Activated T-cell treated with anti-CD3 and anti-CD28 coated beads, Interleukin-2, amount 50 U/mL, for 1 hour (primary cell): ENCODE measurements at places on chromosomes 11 and 22.

GRCh38 chr22:28102151-28102812 is 183.2 kb upstream of the PITPNB start:
- no peak for DNase-seq

DNA sequence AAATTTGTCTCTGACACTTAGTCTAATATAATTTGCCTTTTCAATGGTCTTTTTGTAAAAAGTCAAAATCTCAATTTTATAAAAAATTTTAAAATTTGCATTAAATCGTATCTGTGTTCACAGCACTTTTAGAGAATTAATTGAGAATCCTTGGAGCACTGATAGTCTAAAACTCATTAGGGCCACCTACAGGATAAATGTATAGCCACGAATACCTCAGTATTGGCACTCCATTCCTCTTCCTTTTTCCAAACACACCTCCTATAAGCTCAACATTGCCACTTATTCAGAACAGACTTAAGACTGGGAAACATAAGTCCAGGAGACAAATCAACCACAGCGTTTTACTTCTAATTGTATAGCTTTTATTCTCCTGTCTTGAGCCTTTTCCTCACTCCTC is 776.0 kb upstream of the ARHGAP42 start:
- no peak for DNase-seq

- DNase-seq = no peak
Observed at GRCh38 chr11:33657757-33658156, 42.9 kb downstream of the C11orf91 start.

GRCh38 chr11:61547246-61547645 is 33.6 kb downstream of the SYT7 start:
- DNase-seq = no peak

- DNase-seq = no peak
Observed at GRCh38 chr11:125201525-125202141, 37.1 kb downstream of the PKNOX2 start.

- DNase-seq = no peak
Observed at GRCh38 chr11:2272946-2273280, 2.5 kb upstream of the ASCL2 start.

DNA sequence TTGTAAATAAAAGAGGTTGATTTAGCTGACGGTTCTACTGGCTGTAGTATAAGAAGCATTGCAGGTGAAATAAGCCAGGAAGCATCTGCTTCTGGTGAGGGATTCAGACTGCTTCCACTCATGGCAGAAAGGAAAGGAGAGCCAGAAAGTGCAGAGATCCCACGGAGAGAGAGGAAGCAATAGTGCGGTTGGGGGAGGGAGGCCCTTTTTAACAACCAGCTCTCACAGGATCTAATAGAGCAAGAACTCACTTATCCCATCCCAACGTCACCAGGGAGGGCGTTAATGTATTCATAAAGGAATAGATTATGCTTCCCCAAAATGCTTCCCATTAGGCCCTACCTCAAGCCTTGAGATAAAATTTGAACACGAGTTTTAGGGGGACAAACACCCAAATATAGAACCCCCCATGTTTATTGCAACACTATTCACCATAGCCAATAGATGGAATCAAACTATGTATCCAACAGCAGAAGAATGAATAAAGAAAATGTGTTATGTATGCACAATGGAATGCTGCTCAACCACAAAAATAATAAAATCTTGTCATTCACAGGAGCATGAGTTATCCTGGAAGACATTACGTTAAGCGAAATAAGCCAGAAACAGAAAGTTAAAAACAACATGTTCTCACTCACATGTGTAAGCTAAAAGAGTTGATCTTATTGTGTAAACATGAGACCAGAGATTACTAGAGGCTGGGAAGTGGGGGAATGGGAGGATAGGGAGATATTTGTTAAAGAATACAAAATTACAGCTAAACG is 908.3 kb upstream of the ANO3 start:
- no peak for DNase-seq

GRCh38 chr11:133530501-133530835 is 1.8 kb downstream of the OPCML start:
- no peak for DNase-seq

DNA sequence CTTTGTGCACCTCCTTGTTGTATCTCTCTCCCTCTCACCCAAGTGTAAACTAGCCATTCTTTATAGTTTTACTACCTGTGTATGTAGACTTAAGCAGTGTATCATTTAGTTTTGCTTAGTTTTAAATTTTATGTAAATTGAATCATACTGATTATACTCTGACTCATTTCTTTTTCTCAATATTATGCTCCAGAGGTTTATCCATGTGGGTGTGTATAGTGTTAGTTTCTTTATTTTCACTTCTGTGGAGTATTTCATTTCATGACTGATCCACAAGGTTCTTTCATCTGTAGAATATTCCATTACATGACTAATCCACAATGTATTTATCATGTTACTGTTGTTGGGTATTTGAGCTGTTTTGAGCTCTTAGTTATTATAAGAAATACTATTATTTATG is 62.0 kb downstream of the CCDC34 start:
- DNase-seq = no peak

GRCh38 chr11:70862093-70862492 is 390.3 kb downstream of the SHANK2 start:
- no peak for DNase-seq

DNA sequence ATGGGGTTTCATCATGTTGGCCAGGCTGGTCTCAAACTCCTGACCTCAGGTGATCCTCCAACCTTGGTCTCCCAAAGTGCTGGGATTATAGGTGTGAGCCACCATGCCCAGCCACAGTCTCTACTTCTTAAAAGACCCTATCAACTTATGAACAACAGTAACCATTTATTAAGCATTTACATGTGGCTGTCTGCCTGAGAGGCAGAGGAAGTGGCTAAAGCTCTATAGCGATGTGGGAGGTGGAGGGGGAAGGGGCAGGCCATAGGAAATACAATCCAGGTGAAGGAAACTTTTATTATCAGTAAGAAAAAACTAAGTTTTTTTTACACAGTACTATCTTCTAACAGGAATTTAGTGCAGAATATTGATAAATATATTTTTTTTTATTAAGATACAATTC is 87.8 kb upstream of the PHOX2A start:
- no peak for DNase-seq

- no peak for DNase-seq
Observed at GRCh38 chr11:45133878-45134277, 12.6 kb upstream of the PRDM11 start.

DNA sequence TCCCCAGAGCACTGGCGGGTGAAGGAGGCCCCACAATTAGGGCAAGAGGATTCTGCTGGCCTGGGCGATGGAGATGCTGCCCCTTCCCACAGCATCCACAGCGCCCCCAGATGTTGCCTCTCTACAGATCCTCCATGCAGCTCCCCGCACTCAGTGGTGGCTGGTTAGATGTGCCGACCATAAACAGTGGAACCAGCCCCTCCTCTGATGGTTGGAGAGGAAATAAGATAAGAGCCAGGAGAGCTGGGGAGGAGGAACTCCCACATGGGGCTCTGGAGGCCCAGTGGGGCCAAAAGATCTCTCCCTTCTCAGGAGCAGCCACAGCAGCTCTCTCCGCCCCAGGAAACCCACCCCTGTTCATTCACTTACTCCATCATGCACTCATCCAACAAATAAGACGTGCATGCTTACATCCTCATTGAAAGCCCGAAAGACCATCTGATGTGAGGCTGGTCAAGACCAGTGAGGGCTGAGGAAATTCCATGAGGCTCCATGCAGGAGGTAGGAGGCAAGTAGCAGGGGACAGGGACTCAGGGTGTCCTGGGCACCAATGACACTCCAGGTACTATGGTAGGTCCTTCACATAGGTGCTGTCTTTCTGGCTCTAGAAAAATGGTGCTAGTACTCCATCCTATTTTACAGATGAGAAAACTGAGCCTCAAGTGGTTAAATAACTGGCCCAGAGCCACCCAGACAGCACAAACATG is 1.5 kb downstream of the PTGDR2 start:
- DNase-seq = no peak

GRCh38 chr11:126722956-126723664 is 277.5 kb downstream of the KIRREL3 start:
- no peak for DNase-seq

- no peak for DNase-seq
Observed at GRCh38 chr22:32130464-32130863, 28.6 kb downstream of the C22orf42 start.

DNA sequence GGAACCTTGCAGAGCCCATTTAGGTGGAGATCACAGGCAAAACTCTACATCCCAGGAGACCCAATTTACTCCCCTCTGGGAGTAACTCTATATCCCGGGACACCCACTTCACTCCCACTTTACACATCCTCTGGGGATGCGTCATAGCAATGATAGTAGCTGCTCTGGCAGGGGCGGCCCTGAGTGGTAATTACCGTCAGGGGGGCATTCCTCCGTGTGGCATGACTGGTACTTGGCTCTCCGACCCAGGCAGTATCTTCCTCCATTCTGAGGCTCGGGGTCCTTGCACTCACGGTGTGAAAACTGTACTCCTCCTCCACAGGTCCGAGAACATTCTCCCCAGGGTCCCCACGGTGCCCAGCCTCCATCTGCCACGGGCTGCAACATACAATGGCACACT is 17.2 kb downstream of the ADAMTS8 start:
- DNase-seq = no peak

DNA sequence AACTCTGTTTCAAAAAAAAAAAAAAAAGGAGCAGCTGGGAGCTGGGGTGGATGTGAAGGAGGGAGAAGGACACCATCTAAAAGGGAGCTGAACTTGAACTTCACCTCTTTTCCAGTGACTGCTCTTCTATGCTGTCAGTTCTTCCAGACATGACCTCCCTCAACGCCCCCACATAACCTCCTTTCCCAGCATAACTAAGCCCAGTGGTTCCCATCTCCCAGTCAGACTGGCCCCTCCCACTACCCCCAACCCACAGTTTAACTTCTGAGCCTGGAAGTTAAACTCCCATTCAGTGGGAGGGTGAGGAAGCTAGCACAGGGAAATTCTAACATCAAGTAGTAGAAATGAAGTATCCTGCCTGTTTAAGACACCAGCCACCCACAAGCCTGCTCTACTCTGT is 1.8 kb downstream of the ARHGAP1 start:
- DNase-seq = no peak
